ENCODE measurements at places on chromosomes 13 and 19.

DNA sequence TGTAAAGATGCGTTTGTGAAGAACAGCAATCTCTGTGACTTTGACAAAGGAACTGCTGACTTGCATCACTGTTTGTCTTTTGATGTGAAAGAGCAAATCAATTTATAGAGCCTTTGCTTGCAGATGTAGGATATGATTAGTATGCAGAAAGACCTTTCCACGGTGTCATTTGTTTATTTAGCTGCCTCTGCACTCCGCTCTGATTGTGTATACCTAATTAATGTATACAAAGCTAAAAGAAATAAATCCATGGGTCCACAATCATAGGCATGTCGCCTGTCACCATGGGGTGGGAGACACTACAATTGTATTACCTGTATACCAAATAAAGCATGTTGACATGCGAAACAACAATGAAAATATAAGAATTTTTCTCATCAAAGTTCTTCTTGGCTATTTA is 410.7 kb downstream of the MZT1 start:
- H3K27me3 ChIP-seq, result no peaks in the 10 kb centered on the region
- DNase-seq, result no peak
- H3K27ac ChIP-seq, result no peak overlapping the region
- no peaks in the 10 kb centered on the region for H3K36me3 ChIP-seq
- no peaks in the 10 kb centered on the region for H3K4me1 ChIP-seq

DNA sequence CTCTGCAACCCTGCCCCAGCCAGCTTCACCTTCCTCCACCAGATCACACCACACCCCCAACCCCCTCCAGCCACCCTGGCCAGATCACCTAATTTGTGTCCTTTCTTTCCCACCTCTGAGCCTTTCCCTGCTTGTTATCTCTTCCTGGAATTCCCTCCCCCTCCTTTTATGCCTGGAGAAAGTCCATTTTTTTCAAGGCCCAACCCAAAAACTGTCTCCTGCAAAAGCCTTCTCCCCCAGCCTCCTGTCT is 5.3 kb upstream of the TLE2 start:
- no peak overlapping the region for H3K27ac ChIP-seq
- H3K27me3 ChIP-seq, result peaks cover 18% of the 10 kb centered on the region
- no peak overlapping the region for H3K4me3 ChIP-seq
- H3K36me3 ChIP-seq, result no peaks in the 10 kb centered on the region
- peaks cover 12% of the 10 kb centered on the region for H3K4me1 ChIP-seq

DNA sequence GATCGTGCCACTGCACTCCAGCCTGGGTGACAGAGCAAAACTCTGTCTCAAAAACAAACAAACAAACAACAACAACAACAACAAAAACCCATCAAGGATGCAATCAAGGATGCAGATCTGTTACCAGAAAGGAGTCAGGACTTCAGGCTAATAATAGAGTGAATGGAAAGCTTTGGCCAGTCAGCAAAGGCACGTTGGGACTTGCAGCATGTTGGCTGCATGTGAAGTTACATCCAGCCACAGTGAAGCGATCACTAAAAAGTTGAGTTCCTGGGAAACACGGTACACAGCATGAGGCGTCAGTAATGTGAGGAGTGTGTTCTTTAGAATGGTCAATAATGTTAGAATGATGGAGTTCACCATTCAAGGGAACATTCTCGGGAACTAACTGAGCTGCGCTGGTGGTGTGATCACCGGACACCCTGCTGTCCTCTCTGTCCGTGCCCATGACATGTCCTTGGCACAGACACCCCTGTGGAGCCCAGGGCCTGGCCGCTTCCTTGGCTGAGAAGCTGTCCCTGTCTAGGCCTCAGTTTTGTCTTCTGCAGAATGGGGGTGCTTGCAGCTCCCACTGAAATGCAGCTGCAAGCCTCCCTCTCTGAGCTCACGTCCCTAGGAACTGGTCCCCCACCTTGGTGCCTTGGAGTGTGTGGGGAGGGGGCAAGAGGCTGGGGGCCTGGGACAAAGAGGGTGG is 2.3 kb upstream of the LGALS7B start:
- H3K4me1 ChIP-seq, result no peaks in the 10 kb centered on the region
- H3K27me3 ChIP-seq, result peaks cover under 1% of the 10 kb centered on the region
- no peak overlapping the region for H3K4me3 ChIP-seq
- H3K27ac ChIP-seq, result no peak overlapping the region

- H3K36me3 ChIP-seq, result no peaks in the 10 kb centered on the region
- peak; percentile 47 for DNase-seq
- H3K27me3 ChIP-seq, result no peaks in the 10 kb centered on the region
- no peak overlapping the region for H3K4me3 ChIP-seq
- H3K27ac ChIP-seq, result no peak overlapping the region
These were observed 130.1 kb downstream of the SLITRK1 start for GRCh38 chr13:83752141-83752540.

DNA sequence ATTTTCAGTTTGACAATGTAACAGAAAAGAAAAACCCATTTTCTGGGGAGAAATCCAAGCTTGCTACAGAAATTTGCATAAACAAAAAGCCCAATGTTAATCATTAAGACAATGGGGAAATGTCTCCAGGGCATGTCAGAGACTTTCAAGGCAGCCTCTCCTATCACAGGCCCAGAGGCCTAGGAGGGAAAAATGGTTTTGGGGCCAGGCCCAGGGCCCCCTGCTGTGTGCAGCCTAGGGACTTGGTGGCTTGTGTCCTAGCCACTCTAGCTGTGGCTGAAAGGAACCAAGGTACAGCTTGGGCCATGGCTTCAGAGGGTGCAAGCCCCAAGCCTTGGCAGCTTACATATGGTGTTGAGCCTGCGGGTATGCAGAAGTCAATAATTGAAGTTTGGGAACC is 8.0 kb upstream of the TEX30 start:
- no peak overlapping the region for H3K27ac ChIP-seq
- no peak for DNase-seq
- peaks cover 1% of the 10 kb centered on the region for H3K36me3 ChIP-seq
- no peaks in the 10 kb centered on the region for H3K27me3 ChIP-seq
- no peaks in the 10 kb centered on the region for H3K4me1 ChIP-seq

DNA sequence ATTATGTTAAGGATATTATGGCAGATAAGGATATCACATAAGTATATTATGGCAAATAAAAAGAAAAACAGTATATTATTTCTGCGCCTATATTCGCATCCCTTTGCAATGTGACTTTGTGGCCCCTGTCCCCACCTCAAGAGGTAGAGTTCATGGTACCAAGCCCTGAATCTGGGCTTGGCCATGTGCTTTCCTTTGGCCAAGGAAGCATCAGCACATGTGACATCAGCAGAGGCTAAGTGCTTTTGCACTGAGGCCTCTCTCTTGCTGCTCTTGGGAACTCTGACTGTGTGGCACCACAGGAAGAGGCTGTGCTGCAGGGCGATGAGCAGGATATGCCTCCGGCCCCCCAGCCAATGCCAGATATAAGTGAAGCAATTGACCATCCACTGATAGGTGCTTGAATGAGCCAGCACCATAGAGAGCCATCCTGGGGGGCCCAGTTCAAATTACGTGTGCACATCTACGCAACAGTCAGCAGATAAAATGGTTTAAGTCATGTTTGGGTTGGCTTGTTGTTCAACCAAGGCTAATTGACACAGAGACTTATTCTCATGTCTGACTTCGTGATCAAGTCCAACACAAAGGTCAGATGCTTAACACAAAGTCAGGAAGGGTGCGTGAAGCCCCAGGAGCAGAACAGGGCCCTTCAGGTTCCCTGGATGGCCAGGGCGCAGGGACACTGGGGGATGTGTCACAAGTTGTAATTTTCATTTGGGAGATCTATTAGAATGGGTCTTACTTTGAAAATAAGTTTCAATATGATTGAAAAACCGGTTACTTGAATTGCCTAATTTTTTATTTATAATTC is 173.3 kb downstream of the COL4A1 start:
- no peak overlapping the region for H3K27ac ChIP-seq
- peaks cover 4% of the 10 kb centered on the region for H3K4me1 ChIP-seq
- H3K27me3 ChIP-seq, result no peaks in the 10 kb centered on the region
- H3K4me3 ChIP-seq, result no peak overlapping the region
- no peaks in the 10 kb centered on the region for H3K36me3 ChIP-seq

- H3K27me3 ChIP-seq, result peaks cover 12% of the 10 kb centered on the region
- H3K4me1 ChIP-seq, result no peaks in the 10 kb centered on the region
- H3K36me3 ChIP-seq, result no peaks in the 10 kb centered on the region
- peak; percentile 50 for DNase-seq
- no peak overlapping the region for H3K4me3 ChIP-seq
These were observed 45.8 kb downstream of the RUBCNL start for GRCh38 chr13:46341112-46341711.

- H3K4me1 ChIP-seq, result no peaks in the 10 kb centered on the region
- no peak for DNase-seq
- H3K4me3 ChIP-seq, result peak overlapping the region; percentile 47
- peaks cover 22% of the 10 kb centered on the region for H3K27me3 ChIP-seq
- no peaks in the 10 kb centered on the region for H3K36me3 ChIP-seq
- no peak overlapping the region for H3K27ac ChIP-seq
These were observed 1.0 kb downstream of the GPC5 start for GRCh38 chr13:91399189-91400062.

GRCh38 chr13:75635101-75635827 is 866 bp upstream of the LMO7 start:
- peak overlapping the region; percentile 80 for H3K4me3 ChIP-seq
- no peak for DNase-seq
- H3K27ac ChIP-seq, result peak overlapping the region; percentile 81
- no peaks in the 10 kb centered on the region for H3K36me3 ChIP-seq
- no peaks in the 10 kb centered on the region for H3K27me3 ChIP-seq

DNA sequence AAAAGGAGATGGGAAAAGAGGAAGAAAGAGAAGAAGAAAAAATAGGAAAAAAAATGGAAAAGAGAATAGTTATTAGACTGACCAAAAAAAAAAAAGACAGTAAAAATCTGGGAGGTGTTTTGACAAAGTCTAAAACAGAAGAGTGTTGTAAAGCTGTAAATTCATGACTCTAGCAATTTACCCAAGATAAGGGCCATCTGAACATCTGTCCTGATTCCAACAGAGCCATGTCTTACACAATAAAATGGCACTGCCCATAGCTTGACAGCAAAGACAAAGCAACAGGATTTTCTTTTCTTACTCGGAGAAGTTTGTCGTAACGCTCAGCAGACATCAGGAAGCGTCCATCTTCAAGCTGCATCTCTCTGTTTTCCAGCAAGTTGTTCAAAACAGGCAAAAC is 69.8 kb downstream of the VWA8 start:
- no peaks in the 10 kb centered on the region for H3K27me3 ChIP-seq
- H3K27ac ChIP-seq, result no peak overlapping the region
- H3K4me1 ChIP-seq, result 0 out of 2 replicates have a peak, but pooled peaks cover 2% of the 10 kb centered on the region
- H3K4me3 ChIP-seq, result no peak overlapping the region
- no peak for DNase-seq

GRCh38 chr19:15028490-15028889 is 20.8 kb upstream of the CASP14 start:
- H3K27me3 ChIP-seq, result no peaks in the 10 kb centered on the region
- no peak overlapping the region for H3K27ac ChIP-seq
- H3K4me3 ChIP-seq, result no peak overlapping the region
- no peak for DNase-seq
- H3K4me1 ChIP-seq, result no peaks in the 10 kb centered on the region
- no peaks in the 10 kb centered on the region for H3K36me3 ChIP-seq

GRCh38 chr13:50340551-50341287 is 325.5 kb downstream of the KCNRG start:
- DNase-seq, result no peak
- no peaks in the 10 kb centered on the region for H3K4me1 ChIP-seq
- peaks cover 16% of the 10 kb centered on the region for H3K27me3 ChIP-seq
- no peak overlapping the region for H3K4me3 ChIP-seq

DNA sequence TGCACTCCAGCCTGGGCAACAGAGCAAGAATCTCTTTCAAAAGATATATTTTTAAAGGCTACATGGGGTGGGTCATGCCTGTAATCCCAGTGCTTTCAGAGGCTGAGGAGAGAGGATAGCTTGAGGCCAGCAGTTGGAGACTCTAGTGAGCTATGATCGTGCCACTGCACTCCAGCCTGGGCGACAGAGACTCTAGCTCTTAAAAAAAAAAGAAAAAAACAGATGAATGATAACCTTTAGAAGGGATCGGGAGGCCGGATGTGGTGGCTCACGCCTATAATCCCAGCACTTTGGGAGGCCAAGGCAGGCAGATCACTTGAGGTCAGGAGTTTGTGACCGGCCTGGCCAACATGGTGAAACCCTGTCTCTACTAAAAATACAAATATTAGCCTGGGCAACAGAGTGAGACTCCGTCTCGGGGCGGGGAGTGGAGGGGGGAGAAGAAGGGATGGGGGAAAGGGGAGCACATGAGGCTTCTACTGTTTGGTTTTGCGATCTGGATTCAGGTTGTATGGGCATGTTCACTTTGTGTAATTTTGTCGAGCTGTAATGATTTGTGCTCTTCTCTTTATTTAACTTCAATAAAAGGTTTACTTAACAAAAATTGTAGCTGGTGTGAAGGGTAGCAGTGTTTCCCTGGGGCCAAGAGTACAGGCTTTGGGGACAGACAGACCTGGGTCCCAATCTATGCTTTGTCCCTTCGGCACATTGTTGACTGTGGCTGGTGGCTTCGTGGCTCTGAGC is 1.1 kb upstream of the PSMC4 start:
- no peak for DNase-seq
- peak overlapping the region; percentile 66 for H3K27ac ChIP-seq
- H3K36me3 ChIP-seq, result peaks cover 22% of the 10 kb centered on the region
- H3K4me1 ChIP-seq, result peaks cover 2% of the 10 kb centered on the region

DNA sequence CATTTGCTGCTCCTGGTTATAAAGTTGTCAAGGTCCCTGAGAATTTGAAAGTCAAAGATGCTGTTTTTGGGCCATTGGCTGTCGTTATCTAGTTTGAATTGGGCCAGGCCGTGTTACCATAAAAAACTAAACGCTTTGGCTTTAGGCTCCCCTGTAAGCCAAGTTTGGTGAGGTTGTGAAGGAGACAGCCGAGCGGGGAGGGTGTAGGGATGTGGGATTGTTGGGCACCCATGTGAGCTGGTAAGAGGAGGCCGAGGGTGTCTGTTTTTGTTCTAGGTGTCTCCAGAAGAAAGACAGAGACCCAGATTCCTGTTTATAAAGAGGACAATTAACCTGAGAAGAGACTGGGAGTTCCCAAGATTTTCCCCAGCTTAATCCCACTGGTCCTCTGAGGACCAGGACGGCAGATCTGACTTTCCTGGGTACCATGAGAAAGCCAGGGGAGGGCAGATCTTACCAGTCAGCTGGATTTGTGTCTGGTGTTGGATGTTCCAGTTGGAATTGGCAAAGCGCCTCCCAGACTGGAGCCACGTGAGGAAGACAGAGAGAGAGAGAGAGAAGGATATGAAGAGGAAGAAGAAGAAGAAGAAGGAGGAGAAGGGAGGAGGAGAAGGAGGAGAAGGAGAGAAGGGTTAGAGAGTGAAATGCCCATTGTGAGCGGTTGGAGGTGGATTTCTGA is 25.1 kb downstream of the TMEM255B start:
- no peak overlapping the region for H3K27ac ChIP-seq
- H3K27me3 ChIP-seq, result peaks cover 10% of the 10 kb centered on the region
- peaks cover 6% of the 10 kb centered on the region for H3K4me1 ChIP-seq
- H3K36me3 ChIP-seq, result no peaks in the 10 kb centered on the region
- H3K4me3 ChIP-seq, result no peak overlapping the region
- no peak for DNase-seq

GRCh38 chr13:36046672-36047071 is 84.5 kb downstream of the DCLK1 start:
- H3K27me3 ChIP-seq, result no peaks in the 10 kb centered on the region
- H3K4me1 ChIP-seq, result no peaks in the 10 kb centered on the region
- H3K4me3 ChIP-seq, result no peak overlapping the region
- no peak for DNase-seq
- H3K27ac ChIP-seq, result no peak overlapping the region
- H3K36me3 ChIP-seq, result no peaks in the 10 kb centered on the region
